ENCODE measurements at places on chromosomes 12 and 14.

GRCh38 chr14:76826122-76826521 is at the start of gene LRRC74A:
Gene LRRC74A (plus strand): TSS chr14:76826408. CDS start chr14:76826698, 290 bp downstream.
- DNase-seq: no peak

- DNase-seq: no peak
Observed at GRCh38 chr14:69772082-69773017, 5.4 kb downstream of the SRSF5 start.

DNA sequence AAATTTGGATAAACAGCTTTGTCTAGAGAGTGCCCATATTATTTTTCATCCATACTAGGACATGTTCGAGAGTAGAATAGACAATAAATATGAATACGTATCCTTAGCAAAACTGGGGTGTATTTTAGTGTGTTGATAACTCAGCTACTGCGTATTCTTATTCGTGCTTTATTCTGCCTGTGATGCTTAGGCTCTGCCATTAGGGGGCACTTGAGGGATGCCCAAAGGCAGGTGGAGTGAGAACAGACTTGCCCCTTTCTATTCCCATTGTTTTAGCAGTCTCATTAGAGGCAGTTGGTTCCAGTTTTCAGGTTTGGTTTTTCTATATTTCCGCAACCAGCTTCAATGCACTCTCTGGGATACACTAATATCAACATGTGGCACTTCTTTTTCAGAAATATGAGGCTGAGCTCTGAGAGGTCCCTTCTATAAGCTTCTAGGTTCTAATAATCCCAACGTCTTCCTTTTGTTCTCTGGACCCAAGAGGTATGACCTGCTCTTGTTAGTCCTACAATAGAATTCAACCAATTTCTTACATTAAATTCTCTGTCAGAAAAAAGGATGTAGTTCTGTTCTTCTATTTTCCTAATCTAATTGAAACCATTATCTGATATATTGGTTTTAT is 985.7 kb upstream of the FBXO33 start:
- DNase-seq: peak; percentile 21

GRCh38 chr12:40718878-40719372 is 26.7 kb downstream of the CNTN1 start:
- no peak for DNase-seq

- no peak for DNase-seq
Observed at GRCh38 chr12:47556261-47557030, 149.4 kb downstream of the RPAP3 start.

GRCh38 chr12:68812553-68813241 is 4.7 kb downstream of the MDM2 start:
- no peak for DNase-seq

DNA sequence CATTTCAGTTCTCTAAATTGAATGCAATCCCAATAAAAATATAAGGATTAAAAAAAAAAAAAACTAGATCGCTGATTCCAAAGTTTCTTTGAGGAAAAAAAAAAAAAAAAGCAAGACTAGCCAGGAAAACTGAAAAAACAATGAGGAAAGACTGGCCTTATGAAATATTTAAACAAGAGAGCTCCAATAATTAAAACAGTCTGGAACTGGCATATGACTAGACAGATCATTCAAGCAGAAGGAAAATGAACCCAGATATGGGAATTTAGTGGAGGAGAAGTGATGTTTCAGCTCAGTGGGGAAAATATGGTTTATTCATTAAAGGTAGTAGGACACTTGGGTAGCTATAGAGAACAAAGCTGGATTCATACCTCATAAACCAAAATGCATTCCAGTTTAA is 42.0 kb upstream of the TBC1D15 start:
- DNase-seq: no peak

GRCh38 chr14:74858022-74858421 is 17.9 kb downstream of the PROX2 start:
- no peak for DNase-seq

GRCh38 chr14:55900749-55901148 is 217.5 kb upstream of the PELI2 start:
- DNase-seq: no peak

GRCh38 chr12:99135376-99135775 is 490.3 kb downstream of the APAF1 start:
- no peak for DNase-seq

- DNase-seq: no peak
Observed at GRCh38 chr14:52307905-52308304, 6.2 kb upstream of the PTGER2 start.

DNA sequence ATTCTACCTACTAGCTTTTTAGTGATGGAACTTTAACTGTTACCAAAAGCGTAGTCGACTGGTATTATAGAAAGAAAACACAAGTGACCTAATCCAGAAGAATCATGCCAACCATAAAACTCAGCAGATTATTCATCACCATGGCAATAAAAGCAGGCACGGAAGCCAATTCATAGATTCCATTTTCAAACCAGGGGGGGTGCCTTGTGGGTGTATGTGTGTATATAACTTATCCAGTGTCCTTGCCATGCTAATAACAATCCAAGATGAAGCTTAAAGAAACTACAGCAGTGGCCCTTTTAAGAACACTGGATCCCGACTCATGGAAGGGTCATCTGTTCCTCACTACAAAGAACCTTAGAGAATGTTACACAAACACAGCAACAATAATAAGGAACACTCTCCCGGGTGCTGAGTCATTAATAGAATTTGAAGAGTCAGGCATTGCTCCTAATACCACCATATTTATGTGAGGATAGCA is 61.0 kb downstream of the EPS8 start:
- DNase-seq: no peak

DNA sequence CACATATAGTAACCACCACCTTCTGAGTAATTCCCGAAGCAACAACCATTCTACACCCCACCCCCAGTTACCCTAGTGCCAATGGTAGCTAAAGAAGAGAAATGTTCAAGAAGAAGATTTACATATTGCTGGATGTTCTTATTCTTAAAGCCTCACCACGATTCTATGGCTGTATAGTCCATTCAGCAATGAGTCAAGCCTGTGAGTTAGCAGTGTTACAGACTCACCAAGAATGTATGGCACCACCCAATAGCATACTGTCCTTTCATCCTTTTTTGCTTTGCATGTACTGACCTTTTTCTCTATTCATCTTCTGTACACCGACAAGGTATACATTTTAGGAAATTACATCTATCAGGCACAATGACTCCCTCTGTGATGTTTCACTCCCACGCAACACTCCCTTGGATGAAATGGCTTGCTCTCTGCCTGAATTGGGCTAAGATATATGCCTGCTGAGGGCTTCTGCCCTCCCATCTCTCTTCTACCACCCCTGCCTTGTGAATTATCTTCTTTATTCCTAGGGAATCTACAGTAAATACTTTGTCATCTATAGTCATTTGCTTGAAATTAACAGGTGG is 945.8 kb downstream of the DIO2 start:
- no peak for DNase-seq

All from NCI-H1105 (cell line).